ENCODE measurements at places on chromosomes 2 and 18.

DNA sequence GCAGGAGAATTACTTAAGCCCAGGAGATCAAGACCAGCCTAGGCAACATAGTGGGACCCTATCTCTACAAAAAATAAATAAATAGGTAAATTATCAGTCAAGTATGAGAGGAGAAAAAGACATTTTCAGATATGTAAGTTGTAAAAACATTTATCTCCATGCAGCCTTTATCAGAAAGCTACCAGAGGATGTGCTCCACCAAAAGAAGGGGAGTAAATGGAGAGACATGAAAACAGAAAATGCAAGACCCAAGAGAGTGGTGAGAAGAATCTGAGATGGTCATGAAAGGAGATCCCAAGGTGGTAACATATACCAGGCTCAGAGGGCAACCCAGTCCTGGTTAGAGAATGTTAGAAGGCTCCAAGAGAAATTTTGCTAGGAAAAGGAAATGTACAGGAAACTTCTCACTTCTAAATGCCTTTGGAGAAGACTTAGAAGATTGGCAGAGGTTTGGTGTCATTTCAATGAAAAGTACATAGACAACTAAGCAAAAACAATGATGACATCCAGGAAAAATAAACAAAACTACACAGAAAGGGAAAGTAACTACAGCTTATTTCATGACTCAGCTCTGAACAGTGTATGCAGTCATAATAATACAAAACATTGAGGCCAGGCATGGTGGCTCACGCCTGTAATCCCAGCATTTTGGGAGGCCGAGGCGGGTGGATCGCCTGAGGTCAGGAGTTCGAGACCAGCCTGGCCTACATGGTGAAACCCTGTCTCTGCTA, 19.5 kb downstream of the CIB4 start:
- DNase-seq = no peak

DNA sequence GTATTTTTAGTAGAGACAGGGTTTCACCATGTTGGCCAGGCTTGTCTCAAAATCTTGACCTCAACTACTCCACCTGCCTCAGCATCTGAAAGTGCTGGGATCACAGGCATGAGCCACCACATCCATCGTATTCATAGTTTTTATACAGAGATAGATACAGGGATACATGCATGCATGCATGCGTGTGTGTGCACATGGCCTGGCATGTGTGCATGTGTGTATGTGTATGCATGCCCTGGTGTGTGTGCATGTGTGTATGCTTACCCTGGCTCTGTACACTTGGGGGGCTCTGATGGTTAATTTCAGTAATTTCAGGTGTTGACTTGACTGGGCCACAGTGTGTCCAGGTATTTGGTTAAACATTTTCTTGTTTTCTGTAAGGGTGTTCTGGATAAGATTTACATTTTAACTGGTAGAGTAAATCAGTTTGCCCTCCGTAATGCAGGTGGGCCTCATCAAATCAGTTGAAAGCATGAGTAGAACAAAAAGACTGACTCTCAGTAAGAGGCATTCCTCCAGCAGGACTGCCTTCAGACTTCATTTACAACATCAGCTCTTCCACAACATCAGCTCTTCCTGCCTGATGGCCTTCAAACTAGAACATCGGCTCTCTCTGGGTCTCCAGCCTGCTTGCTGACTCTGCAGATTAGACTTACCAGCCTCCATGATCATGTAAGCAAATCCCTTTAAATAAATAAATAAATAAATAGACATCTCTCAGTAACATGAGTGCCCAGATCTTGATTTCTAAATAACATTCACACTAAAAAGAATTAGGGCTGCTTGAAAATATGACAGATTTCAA, 30.8 kb downstream of the SESTD1 start:
- no peak for DNase-seq

GRCh38 chr2:219331560-219332213, 857 bp downstream of the RESP18 start:
- DNase-seq = no peak

DNA sequence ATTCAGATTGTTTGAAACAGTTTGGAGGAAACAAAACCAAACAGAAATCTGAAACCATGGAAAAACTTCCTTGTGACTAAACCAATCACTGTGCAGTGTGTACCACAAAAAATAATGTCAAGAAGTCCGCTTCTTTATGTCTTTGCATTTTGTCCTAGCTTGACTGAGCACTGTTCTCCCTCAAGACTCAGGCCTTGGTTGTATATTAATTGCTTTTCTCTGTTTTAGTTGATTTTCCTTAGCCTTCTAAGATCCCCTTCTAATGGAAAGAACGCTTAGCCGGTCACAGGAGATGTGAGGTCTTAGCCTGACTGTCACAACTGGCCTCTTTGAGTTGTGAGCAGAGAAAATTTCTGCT, 56.6 kb downstream of the LCLAT1 start:
- no peak for DNase-seq

- DNase-seq = no peak
Observed at GRCh38 chr2:239008677-239009588, 161.0 kb downstream of the TWIST2 start.

DNA sequence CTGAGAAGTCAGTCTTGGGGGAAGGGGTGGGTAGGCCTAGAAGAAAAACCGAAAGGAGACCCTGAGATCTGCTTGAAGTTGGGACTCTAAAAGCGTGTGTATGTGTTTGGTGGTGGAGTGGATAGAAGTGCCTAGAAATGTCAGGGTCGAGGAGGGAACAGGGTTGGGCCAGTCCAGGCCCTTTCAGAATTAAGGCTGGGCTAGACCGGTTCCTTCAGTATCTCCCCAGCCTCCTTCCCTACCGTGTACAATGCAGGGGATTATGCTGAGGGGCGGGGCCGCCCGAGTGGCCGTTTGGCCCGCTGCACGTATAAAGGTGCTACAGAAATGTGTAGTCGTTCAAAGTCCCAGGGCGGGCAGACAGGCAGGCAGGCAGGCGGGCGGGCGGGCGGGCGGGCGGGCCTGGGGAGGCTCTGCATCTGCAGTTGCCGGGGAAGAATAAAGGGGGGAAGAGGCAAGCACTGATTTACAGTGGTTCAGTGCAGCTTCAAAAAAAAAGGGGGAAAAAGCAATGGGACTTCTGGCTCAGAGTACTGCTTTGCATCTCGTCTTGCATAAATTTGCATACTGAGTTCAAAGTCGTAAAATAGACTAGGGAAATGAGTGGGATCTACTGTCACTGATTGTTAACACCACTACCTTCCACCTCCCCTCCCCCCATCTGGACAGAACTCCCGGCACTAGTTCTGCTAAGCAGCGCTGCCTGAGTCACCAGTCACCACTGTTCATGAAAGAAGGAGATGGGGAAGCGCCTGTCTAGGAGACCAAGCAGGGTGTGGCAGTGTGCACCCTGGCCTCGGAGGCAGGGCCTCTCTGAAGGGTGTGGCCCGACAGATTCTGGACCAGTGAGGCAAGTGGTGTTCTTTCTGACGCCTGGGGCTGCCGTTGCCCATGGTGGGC, 3.6 kb downstream of the IGFBP2 start:
- DNase-seq = no peak

- DNase-seq = no peak
Observed at GRCh38 chr2:85421260-85422071, 3.0 kb downstream of the SH2D6 start.

DNA sequence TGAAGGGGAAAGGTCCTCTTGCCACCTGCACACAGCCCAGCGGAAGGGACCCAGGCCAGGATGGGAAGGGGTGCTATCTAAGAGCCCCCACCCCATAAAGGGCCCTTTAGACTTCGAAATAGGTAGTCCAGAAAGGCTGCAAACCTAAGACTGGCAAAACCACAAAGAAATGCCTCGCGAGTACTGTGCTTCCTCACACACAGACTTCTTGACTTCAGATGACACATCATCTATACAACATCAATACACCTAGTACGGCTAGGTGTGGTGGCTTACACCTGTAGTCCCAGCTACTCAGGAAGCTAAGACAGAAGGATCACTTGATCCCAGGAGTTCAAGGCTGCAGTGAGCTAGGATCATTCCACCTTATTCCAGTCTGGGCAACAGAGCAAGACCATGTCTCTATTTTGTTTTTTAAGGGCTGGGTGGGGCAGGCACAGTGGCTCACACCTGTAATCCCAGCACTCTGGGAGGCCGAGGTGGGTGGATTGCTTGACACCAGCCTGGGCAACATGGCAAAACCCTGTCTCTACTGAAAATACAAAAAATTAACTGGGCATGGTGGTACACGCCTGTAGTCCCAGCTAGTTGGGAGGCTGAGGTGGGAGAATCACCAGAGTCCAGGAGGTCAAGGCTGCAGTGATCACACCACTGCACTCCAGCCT, 125.8 kb downstream of the CABLES1 start:
- DNase-seq = no peak

- no peak for DNase-seq
Observed at GRCh38 chr2:240451108-240451611, 15.7 kb downstream of the GPC1 start.

DNA sequence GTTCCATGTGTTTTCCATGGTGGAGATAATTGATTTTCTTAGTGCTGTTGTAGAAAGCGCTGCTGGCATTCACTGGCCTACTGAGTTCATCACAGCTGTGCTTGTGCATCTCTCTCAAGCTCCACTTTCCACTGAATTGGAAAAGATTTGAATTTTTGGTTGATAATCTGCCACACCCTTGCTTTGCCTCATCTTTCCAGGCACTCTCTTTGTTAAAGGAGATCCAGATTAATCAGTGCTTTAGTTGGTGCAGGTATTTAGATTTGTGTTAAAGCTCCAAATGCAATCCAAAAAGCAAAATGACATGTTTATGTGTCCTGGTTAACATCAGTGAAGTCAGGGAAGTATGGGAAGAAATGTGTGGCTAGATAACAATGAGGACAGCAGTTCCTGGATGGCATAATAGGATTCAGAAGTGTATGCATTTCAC, 2.7 kb upstream of the COL3A1 start:
- no peak for DNase-seq

- no peak for DNase-seq
Observed at GRCh38 chr2:66569321-66569851, 134.5 kb downstream of the MEIS1 start.

DNA sequence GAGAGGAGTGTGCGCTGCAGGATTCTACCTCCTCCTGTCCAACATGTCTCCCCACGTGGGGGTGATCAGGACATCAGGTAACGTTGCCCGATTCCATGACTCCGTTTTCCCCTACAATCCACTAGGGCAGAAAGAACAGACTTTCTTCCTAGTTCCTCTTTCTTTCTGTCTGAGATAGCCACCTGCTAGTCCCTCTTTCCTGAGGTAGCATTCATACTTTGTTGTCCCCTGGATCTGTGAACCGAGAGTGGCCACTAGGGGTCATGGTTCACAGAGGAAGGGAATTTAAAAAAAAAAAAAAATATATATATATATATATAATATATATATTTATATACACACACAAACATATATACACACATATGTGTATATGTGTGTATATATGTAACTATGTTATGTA, 210.0 kb upstream of the ZNF521 start:
- DNase-seq = no peak

DNA sequence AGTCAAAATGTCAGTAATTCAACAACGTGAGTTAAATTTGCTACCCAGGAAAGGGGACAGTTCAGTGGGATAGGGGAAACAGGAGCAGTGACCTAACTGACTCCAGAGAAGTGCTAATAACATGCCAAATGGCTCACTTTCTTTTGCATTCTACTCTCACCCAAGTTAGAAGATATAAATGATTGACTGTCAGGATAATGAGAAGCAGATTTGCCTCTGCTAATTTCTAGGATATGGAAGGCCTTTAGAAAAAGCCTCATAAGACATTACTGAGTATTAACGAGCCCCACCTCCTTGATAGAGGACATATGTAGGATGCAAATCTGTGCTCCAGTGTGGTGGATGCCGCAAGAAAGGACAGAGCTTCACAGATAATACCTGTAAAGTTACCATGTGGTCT, 318.6 kb upstream of the NT5C1B start:
- no peak for DNase-seq

DNA sequence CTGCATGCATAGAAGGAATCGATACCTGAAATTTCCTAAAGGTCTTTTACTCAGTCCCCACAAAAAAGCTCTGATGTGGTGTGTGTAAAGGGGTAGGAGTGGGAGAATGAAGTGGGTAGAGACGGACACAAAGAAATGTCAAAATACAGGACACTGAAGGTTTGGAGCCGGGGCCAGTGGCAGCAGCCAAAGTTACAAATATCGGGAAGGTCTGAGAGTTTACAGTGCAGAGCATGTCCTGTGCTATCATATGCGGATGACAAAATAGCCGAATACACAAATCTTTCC, 89.9 kb upstream of the STON1 start:
- no peak for DNase-seq

GRCh38 chr2:236214376-236214995, 46.3 kb upstream of the GBX2 start:
- DNase-seq = no peak
